ENCODE measurements at places on chromosomes 13 and 19. TPM values are rescaled to one million over a fixed set of nuclear protein-coding genes. Genes with fewer than 3 reads are reported as not detected.

The SLC15A1 gene
- total RNA-seq = 2.6 TPM

The LYL1 gene
- 0.58 TPM for total RNA-seq

The TMC4 gene
- 5.5 TPM for total RNA-seq

The KLHL1 gene
- not detected for total RNA-seq

The KHSRP gene
- total RNA-seq = 582 TPM

The TDRD12 gene
- total RNA-seq = 0.88 TPM

The MEIOSIN gene
- not detected for total RNA-seq

The ERFL gene
- not detected for total RNA-seq

The BSPH1 gene
- total RNA-seq = not detected

The ZNF439 gene
- total RNA-seq = not detected

The DPF1 gene
- 15.2 TPM for total RNA-seq

The ITGBL1 gene
- total RNA-seq = not detected

The LINGO3 gene
- 0.13 TPM for total RNA-seq

The HPN gene
- 12.3 TPM for total RNA-seq

All from H1 (cell line).